ENCODE measurements at places on chromosomes 7 and 10.

DNA sequence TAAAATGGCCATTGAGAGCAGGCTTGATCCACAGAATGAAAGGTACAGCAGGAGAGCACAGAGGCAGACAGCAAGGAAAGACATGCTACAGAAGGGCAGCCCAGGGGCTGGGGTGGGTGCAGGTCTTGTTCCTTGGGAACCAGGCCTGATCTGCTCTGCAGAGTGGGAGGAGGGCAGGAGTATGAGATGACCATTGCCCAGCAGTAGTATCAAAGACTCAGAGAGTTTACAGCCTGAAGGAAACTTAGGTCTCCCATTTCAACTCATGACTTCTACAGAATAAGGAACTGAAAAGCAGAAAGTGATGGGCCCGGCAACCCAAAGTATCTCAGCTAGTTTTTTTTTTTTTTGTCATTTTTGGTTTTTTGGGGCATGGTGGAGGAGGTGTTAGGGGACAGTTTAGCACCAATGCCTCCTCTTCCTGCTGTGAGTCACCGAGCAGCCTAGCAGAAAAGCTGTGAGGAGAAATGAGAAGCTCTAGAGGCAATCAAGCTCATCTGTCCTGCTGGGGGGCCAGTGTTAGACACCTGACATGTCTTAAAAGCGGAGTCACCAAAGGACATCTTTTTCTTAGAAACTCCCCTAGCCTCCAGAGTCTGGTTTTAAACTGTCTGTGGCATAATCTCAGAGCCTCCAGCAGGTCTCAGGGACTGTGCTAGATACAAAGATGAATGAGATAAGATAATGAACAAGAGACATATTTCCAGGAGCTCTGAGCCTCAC, 34.3 kb upstream of the HERPUD2 start:
- DNase-seq = peak; percentile 15

DNA sequence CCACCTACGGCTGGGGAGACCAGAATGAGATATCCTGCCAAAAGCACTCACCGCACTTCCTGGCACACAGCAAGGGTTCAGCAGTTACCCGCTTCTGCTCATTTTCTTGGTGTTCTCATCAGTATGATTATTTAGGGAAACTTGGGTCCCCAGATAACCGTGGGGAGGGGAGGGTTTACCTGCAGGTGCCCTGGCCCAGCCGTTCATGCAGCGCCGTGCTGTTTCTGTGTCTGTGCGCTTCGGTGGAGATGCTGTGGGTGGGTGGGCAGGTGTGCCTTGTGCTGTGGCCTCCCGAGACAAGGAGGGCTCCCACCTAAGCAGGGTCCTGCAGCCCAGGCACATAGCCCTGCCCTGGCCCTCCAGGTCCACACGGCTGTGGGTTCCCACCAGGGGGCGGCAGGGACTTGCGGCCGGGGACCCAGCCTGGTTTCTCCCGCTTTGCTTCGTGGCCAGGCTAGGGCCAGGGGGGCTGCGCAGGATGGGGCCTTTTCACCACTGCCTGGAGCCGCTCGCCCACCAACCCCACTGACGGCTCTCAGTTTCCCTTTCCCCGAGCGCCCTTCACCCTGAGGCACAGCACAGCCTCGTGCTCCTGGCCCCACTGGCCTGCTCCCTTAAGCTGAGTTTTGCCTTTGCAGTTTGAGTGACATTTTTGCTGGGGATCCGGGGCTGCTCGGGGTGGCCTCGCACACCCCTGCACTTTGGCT, 78.5 kb downstream of the LHPP start:
- DNase-seq = peak; percentile 52

DNA sequence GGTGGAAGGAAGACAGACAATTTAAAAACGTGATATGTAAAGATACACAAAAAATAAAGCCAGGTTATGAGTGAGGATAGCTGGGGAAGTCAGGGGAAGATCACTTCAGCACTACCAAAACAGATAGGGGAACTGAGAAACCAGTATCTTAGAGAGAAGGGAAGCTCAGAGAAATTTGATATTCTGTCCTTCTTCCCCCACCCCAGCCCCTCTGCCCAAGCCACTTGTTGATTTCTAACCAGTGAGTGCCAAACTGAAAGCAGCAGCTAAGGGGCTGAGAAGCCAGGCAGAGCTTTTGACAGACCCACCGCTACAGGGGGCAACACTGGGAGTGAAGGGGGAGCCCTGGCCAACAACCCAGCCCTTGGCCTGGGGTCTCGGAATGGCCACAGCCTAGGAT, 9.1 kb upstream of the SLC29A3 start:
- DNase-seq = no peak

GRCh38 chr10:61157182-61157581, 213.2 kb upstream of the RHOBTB1 start:
- DNase-seq = no peak

DNA sequence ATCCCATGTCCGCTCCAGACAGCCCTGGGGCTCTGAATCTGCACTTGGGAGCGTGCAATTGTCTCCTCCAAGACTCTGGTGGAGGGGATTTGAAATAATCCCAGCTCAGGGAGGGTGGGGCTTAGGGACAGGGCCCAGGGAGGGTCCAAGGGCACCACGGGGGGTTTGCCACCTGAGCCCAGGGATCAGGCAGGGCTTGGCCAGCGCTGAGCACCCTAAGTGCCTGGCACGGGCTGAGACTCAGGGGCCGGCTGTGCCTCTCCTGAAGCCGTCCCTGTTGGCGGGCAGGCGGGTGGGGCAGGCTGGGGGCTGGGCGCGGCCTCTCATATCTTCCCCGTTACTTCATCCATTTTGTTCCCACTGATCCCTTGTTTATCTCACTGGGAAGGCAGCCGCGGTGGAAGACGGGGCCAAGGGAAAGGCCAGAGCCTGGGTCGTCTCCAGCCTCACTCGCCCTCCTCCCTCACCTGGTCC, 41.8 kb upstream of the ELN start:
- DNase-seq = no peak

- no peak for DNase-seq
Measured at GRCh38 chr10:50850578-50851230, 34.7 kb downstream of the A1CF start.

DNA sequence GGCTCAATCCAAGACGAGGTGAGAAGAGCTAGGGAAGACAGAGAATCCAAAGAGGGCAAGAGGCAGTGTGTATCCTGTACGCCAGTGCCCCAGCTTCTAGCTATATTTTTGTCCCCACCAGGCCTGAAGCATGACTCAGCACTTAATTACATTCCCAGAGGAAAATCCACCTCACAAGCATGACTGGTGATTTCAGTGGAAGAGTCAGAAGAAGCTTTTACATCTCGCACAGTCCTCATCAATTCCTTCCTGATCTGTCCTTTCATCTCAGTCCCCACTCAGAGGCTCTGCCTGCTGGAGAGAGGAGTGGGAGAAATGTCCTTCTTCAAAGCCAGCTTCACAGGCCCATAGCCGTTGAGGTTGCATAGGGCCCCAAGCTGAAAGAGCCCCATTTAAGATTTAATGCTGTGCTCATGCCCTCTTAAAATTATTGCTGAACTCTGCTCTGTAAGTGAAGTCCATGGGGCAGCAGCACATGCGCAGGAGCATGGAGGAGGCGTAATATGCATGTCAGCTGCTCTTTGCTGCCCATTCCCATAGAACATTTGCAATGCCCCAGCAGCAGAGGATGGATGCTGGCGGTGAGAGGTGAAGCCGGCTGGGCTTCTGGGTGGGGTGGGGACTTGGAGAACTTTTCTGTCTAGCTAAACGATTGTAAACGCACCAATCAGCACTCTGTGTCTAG, 39.0 kb upstream of the AOAH start:
- no peak for DNase-seq

DNA sequence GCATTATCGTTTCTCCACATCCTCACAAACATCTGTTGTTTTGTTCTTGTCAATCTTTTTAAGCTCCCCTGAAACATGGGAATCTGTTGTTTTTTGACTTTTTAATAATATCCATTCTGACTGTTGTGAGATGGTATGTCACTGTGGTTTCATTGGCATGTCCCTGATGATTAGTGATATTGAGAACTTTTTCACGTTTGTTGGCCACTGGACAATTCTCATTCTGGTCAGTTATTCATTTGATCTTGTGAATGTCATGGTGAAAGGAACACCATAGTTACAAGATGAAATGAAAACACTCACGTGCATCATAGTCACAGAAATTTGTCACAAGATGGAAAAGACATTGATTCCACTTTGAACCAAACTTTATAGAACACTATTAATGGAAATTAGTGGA, 20.5 kb upstream of the SGCE start:
- no peak for DNase-seq

DNA sequence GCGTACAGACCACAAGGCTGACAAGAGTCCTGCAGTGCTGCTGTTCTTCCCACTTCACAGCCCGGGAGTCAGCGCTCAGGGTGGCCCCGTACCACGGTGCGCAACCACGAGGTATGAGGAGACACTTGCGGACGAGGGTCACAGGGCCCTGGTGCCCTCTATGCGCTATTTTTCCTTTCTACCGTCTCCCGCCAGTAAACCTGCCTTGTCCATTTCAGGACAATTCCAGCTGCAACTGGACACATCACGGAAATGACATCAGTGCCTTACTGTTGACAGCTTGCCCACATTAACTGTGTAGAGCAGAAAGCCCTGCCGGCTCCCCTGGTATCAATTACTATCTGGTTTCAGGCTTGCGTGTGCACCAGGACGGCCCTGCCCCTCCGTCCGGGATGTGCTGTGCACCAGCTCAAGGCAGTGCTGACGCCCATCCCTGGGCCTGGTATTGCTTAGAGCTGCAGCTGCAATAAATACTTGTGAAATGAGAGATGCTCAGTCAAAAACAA, 65.1 kb downstream of the ZRANB1 start:
- no peak for DNase-seq

- no peak for DNase-seq
Measured at GRCh38 chr7:38424750-38425463, 151.5 kb upstream of the TARP start.

GRCh38 chr7:34337163-34337562, 320.9 kb upstream of the NPSR1 start:
- DNase-seq = no peak

GRCh38 chr7:144408121-144408520, 4.6 kb upstream of the NOBOX start:
- no peak for DNase-seq

- DNase-seq = peak; percentile 62
Measured at GRCh38 chr10:73218431-73219191, 28.4 kb downstream of the DNAJC9 start.

DNA sequence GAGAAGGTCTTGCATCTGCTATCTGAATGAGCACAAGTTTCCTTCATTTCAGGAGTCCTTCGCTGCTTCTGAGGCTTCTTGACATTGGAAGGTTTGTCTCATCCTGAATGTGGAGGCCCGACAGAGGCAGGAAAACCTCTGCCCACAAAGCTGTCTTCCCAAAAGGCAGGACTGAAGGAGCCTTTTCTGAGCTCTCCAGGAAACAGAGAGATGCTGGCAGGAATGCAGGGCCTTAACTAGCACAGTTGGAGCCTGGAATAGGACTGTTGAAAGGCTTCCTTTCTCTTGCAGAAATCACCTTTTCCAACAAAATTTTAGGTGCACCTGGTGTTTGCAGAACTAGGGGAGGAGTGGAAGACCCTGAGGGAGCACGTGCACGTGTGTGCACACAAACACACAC, 637.4 kb upstream of the MKI67 start:
- no peak for DNase-seq

GRCh38 chr10:21572578-21572977, 38.5 kb downstream of the MLLT10 start:
- DNase-seq = no peak

DNA sequence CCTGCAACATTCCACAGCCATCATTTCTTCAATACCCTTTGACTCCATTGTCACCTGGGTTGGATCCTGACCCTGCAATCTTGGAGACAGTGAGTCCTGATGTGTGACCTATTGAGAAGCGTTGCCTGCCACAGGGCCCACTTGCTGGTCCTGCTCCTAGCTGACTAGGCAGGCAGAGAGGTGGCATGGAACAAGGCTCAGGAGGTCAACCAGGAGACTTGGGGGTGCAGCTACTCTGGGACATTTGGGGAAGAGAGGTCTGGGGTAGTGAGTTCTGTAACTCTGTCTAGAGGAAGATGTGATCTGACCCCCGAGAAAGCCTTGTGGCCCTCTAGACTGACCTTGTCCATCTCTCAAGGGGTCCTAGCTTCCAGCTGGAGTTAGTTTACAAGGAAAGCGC, 1.8 kb downstream of the ZMIZ2 start:
- no peak for DNase-seq

DNA sequence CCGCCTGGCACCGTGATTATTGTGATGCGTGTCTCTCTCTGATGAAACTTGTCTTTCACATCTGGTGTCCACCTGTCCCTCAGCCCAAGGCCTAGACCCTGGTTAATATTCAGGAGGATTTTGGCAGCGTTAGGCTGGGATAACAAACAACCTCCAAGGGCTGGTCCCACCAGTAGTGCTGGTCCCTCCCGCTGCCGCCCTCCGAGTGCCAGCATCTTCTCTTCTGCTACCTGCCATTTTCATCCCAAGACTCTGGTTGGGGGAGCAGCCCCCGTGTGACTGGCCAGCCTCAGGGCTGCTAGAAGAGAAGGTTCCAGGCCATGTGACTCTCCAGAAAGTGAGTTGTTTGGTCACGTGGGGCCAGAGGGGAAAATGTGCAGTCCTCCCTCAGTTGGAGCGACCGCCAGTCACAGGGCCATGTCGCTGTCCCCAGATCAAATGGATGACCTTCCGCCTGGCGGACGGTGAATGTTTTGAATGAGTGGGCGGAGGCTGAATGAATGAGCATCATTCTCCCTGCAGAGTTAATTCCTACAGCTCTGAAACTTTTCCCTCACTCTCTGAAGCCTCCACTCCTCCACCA, 479.9 kb upstream of the FOXK1 start:
- no peak for DNase-seq

DNA sequence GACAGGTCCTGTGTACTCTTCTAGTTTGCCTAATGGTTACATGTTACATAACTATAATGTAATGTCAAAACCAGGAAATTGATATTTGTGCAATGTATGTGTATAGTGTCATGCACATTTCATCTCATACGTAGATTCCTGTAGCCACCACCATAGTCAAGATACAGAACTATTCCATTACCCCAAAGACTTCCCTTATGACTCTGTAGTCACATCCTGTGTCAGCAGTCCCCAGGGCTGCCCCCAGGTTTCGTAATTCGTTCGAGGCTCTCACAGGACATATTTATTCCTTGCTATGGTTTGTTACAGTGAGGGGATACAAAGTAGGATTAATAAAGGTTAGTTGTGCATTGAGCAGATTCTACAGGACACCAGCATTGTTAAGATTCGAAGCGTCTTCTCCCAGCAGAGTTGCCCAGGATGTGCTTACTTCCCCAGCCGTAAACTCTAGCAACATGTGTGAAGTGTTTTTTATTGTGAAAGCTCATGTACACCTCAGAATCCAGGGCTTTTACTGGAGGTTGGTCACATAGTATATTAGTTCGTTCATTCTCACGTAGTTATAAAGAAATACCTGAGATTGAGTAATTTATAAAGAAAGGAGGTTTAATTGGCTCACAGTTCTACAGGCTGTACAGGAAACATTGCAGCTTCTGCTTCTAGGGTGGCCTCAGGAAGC, 18.6 kb downstream of the RABGEF1 start:
- no peak for DNase-seq
